ENCODE measurements at places on chromosomes 1 and 21.

- DNase-seq = no peak
- H3K27me3 ChIP-seq = no peaks in the 10 kb centered on the region
- H3K27ac ChIP-seq = peak overlapping the region; percentile 75
- H3K4me3 ChIP-seq = peak overlapping the region; percentile 58
- H3K4me1 ChIP-seq = peaks cover 53% of the 10 kb centered on the region
- no peaks in the 10 kb centered on the region for H3K36me3 ChIP-seq
Measured at GRCh38 chr1:145983960-145984830, 12.2 kb downstream of the TXNIP start.

DNA sequence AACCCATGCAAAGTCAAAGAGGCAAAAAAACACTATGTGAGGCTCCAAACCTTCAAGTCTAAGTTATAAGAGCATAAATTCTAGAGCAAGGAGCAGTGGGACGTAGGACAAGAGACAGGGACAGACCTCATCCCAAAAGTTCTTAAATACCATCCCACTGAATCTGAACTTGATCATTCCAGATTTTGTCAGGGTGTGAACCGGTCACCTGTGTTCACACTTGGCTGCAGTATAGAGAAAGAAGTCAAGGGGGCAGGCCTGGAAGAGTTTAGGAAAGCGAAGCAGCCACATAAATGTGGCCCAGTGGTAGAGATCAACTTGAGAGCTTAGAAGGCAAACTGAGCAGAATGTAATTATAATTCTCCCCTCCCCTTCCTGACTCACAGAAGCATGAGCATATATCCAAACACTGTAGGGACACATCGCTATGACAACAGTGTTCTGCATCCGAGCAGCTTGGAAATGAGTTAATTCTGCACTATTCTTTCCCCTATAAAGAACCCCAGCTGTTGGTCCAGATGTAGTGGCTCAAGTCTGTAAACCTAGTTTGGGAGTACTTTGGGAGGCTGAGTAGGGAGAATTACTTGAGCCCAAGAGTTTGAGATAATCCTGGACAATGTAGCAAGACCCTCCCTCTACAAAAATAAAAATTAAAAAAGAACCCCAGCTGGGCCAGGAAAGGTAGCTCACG lies 2.7 kb downstream of the AKR7A2 start:
- peak overlapping the region; percentile 26 for H3K27ac ChIP-seq
- H3K4me1 ChIP-seq = peaks cover 22% of the 10 kb centered on the region
- peaks cover 14% of the 10 kb centered on the region for H3K36me3 ChIP-seq
- no peak for DNase-seq

GRCh38 chr1:180765151-180765550 lies 133.3 kb downstream of the XPR1 start:
- H3K27ac ChIP-seq = no peak overlapping the region
- no peak for DNase-seq
- H3K4me3 ChIP-seq = no peak overlapping the region

DNA sequence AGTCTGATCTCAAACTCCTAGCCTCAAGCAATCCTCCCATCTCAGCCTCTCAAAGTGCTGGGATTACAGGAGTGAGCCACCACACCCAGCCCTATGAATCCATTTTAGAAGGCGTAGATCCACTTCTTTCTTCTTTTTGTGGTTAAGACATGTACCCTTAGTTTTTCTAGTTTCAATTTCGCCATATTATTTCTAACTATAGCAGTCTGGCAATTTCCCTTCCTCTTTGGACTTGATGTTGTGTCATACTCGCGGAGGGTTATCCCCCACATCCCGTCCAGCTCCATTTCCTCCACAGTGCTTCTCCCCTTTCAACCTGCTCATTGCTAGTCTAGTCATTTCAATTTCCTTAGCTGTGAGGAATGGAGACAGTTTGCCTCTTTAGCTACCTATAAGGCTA lies 5.2 kb upstream of the LRRC8D start:
- no peak overlapping the region for H3K4me3 ChIP-seq
- DNase-seq = no peak
- peaks cover 1% of the 10 kb centered on the region for H3K36me3 ChIP-seq
- H3K27me3 ChIP-seq = peaks cover 10% of the 10 kb centered on the region
- H3K27ac ChIP-seq = no peak overlapping the region
- peaks cover 26% of the 10 kb centered on the region for H3K4me1 ChIP-seq

- DNase-seq = no peak
- no peak overlapping the region for H3K27ac ChIP-seq
- H3K4me3 ChIP-seq = no peak overlapping the region
- H3K36me3 ChIP-seq = no peaks in the 10 kb centered on the region
Measured at GRCh38 chr1:199995096-199995685, 32.3 kb upstream of the NR5A2 start.
